ENCODE measurements at places on chromosomes 11 and 22.
A peak's percentile ranks its signal among the peaks of the same experiment; 100 is the strongest.

- H3K27me3 ChIP-seq, result peaks cover 23% of the 10 kb centered on the region
- no peak overlapping the region for H3K4me3 ChIP-seq
- DNase-seq, result no peak
These were observed 145.5 kb downstream of the ST3GAL4 start for GRCh38 chr11:126500981-126501380.

- DNase-seq, result no peak
- peaks cover 12% of the 10 kb centered on the region for H3K4me1 ChIP-seq
- H3K27me3 ChIP-seq, result no peaks in the 10 kb centered on the region
- no peak overlapping the region for H3K4me3 ChIP-seq
- no peak overlapping the region for H3K27ac ChIP-seq
These were observed 22.1 kb upstream of the XKR3 start for GRCh38 chr22:16847271-16847670.

- no peak overlapping the region for H3K27ac ChIP-seq
- no peak overlapping the region for H3K4me3 ChIP-seq
- H3K36me3 ChIP-seq, result no peaks in the 10 kb centered on the region
- H3K4me1 ChIP-seq, result no peaks in the 10 kb centered on the region
These were observed 44.5 kb upstream of the TEAD1 start for GRCh38 chr11:12629601-12630313.

- peaks cover 33% of the 10 kb centered on the region for H3K4me1 ChIP-seq
- H3K4me3 ChIP-seq, result no peak overlapping the region
These were observed 48.6 kb downstream of the ELFN2 start for GRCh38 chr22:37378642-37379058.

DNA sequence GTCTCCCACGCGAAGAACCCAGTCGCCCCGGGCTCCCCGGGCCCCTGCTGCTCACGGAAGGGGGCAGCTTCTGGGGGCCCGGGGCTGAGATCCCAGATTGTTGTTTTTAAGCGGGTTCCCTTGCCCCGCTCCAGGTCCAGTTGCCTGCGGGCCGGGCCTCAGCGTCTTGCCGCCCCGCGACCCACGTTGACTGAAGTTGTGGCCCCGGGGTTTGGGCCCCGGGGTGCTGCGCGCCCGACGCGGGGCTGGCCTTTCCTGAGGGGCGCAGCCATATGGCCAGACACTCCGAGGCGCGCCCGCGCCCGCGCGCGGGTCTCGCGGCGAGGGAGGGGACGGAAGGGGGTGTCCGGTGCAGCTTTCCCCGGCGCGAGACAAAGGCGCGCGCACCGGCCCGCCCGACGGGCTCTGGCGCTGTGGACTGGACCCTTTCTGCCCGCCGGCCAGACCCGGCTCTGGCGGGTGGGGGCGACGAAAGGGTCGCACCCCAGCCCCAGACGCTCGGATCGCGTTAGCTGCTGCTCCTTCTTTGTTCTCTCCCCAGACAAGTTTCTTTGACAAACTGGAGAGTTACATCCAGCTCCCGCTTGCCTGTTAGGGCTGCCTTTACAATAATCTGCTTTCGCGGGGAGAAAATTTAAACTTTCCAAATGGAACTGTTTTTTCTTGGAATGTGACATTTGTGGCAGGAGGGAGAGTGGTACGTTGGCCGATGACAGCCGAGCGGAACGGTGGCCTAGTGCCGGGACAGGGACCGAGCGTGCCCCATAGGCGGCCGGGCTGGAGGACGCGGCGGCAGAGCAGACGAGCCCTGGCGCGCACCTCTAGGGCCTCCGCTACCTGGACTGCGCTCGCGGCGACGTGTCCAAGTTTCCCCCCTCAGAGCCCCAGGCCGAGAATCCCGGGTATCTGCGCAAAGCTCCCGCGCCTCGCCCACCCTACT, 716 bp downstream of the AMOTL1 start:
- no peaks in the 10 kb centered on the region for H3K36me3 ChIP-seq
- H3K4me3 ChIP-seq, result peak overlapping the region; percentile 73
- peak overlapping the region; percentile 74 for H3K27ac ChIP-seq
- peak; percentile 5 for DNase-seq
- peaks cover 4% of the 10 kb centered on the region for H3K4me1 ChIP-seq
- H3K27me3 ChIP-seq, result peaks cover 25% of the 10 kb centered on the region

- no peaks in the 10 kb centered on the region for H3K27me3 ChIP-seq
- no peak for DNase-seq
- H3K4me3 ChIP-seq, result no peak overlapping the region
These were observed 61.7 kb downstream of the PTPRJ start for GRCh38 chr11:48041877-48042695.

DNA sequence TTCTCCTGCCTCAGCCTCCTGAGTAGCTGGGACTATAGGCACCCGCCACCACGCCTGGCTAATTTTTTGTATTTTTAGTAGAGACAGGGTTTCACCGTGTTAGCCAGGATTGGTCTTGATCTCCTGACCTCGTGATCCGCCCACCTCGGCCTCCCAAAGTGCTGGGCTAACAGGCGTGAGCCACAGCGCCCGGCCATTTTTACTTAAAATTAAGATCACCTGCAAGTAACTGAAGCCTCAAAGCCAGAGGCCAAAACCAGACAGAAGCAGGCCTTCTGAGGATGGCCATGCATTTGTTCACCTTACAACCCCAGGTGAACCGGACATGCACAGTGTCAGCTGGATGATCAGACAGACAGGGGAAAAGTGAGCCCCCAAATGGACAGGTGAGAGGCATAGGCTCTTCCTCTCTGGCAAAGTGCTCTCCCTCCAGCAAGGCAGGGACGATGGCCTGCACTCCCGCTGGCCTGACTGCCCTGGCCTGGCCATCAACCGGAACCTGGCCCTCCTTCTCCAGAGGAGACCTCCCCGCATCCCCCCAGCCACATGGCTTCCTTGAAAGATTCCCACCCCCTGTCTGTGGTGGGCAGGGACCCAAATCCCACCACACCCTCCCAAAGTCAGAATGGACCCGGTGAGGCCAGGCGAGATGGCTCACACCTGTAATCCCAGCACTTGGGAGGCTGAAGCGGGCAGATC, 25.9 kb downstream of the APOBEC3H start:
- no peaks in the 10 kb centered on the region for H3K27me3 ChIP-seq
- peak overlapping the region; percentile 20 for H3K27ac ChIP-seq
- no peak overlapping the region for H3K4me3 ChIP-seq
- no peak for DNase-seq
- no peaks in the 10 kb centered on the region for H3K36me3 ChIP-seq

DNA sequence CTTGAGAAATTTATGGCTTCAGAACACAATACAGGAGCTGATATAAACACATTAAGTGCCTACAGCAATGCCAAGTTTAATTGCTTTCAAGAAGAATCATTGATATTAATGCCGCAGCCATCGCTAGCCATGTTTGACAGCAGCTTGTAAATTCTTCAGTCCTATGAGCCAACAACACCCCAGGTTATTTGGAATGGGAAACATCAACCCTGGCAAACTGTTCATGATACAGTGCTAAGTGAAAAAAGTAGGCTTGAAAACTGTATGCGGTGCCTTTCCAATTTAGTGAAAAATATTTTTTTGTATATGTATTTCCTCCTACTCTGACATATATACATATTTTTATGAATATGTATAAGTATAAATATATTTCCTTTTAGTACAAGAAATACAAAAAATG, 142.6 kb downstream of the CSNK2A3 start:
- H3K36me3 ChIP-seq, result no peaks in the 10 kb centered on the region
- no peak for DNase-seq
- no peaks in the 10 kb centered on the region for H3K4me1 ChIP-seq
- no peak overlapping the region for H3K27ac ChIP-seq
- H3K27me3 ChIP-seq, result no peaks in the 10 kb centered on the region

GRCh38 chr11:61512435-61512834, 3.9 kb downstream of the LRRC10B start:
- H3K4me1 ChIP-seq, result peaks cover 16% of the 10 kb centered on the region
- H3K27me3 ChIP-seq, result peaks cover 67% of the 10 kb centered on the region
- no peak overlapping the region for H3K4me3 ChIP-seq
- no peak overlapping the region for H3K27ac ChIP-seq

GRCh38 chr11:107385361-107385981, 72.2 kb downstream of the CWF19L2 start:
- no peak for DNase-seq
- H3K4me3 ChIP-seq, result no peak overlapping the region
- no peaks in the 10 kb centered on the region for H3K27me3 ChIP-seq
- peaks cover 7% of the 10 kb centered on the region for H3K4me1 ChIP-seq
- H3K27ac ChIP-seq, result no peak overlapping the region

Measured in stimulated activated naive B cell treated with anti-CD40 and anti-IgM and Interleukin-4, amounts not matched to agents 10 μg/mL and 1 μg/mL and 100 μg/mL, for 72 hours (primary cell).